NCI-H748 treated with DMSO at 0.1 percent for 48 hours (cell line): ENCODE measurements at places on chromosomes 2 and 18.

DNA sequence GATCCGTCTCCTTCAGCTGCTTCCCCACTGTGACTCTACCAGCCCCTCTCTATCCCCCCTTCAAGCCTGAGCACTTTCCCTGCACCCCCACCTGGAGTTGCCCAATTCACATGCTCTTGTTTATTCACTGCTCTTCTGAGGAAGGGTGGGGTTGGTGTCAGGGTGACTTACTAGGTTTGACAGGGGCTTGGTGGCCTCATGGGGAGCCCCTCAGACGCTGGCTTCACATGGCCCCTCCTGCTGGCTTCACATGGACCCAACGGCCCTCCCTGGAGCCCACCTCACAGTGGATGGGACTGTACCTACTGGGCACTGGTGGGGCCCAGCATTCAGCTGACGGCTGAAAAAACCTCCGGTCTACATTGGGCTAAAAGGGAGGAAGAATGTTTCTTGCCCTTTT, 16.7 kb upstream of the MRPL33 start:
- no peak for DNase-seq

GRCh38 chr2:173215316-173215715, 139.4 kb upstream of the CDCA7 start:
- no peak for DNase-seq

DNA sequence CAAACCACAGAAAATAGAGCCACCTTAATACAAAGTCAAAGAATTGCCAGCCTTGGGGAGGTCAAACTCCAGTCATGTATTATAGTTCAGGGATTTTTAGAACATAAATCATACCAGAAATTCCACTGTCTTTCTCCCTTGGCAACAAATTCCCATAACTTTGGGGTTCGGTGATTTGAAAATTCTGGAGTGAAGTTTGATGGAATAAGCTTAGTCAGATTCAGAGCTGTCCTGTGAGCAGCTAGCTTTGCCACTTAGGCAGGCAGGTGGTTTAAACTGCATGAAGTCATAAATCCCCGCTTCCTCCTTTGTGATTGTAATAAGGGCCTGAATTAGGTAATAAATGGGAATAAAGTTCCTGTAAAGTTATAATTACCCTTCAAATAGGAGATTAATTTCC, 457.0 kb upstream of the HNMT start:
- no peak for DNase-seq

GRCh38 chr2:173513107-173513727, 158.5 kb downstream of the CDCA7 start:
- no peak for DNase-seq

- DNase-seq, result no peak
Measured at GRCh38 chr2:191180713-191181112, 29.9 kb upstream of the STAT4 start.

GRCh38 chr2:885230-886071, 65.2 kb upstream of the SNTG2 start:
- DNase-seq, result no peak
